ENCODE measurements at places on chromosomes 3 and 15. TPM values are rescaled to one million over a fixed set of nuclear protein-coding genes. Genes with fewer than 3 reads are reported as not detected.

DNA sequence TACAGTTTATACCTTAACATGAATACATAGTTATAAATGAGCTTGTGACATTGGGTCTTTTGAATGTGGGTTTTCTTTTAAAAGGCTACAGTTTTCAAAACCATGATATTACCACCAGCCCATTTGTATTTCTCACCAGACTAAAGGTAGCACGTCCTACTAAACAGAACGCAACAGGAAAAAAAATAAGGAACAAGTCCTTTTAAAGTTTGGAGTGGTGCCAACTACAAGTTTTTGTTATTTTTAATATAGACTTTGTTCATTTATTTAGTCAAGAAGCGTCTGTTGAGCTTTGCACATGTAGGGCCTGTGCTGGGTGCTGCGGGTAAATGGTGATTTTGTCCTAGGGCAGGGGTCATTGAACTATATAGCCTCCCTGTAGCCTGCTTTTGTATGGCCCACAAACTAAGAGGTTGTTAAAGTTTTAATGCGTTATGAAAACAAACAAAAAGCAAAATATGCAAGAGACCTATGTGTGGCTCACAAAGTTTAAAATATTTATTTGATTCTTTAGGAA, 164.4 kb downstream of the GHSR start:
- DNase-seq = no peak

DNA sequence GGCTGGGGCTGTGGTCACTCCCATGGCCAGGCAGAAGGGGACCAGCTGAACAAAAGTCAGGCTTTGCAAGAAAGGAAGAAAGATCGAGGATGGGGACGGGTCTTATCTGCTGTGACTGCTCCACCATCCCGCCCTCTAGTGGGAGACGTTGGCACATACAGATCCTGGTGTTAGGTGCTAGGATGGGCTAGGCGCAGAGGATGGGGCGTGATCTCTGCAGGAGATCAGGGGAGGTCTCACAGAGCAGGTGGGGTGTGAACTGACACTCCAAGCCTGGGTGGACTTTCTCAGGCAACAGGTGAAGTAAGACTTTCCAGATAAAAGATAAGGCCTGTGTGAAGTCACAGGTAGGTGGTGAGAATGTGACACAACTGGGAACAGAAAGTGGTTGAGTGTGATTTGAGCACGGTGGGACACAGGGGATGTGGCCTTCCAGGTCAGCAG, 141.9 kb upstream of the SMAD3 start:
- DNase-seq = peak; percentile 16

- DNase-seq = no peak
These were observed 111.5 kb downstream of the CFAP44 start for GRCh38 chr3:113329757-113330156.

GRCh38 chr15:89806559-89807550, 7.8 kb downstream of the ANPEP start:
- DNase-seq = no peak

- DNase-seq = no peak
These were observed 71.7 kb upstream of the ABHD2 start for GRCh38 chr15:89016549-89017041.

DNA sequence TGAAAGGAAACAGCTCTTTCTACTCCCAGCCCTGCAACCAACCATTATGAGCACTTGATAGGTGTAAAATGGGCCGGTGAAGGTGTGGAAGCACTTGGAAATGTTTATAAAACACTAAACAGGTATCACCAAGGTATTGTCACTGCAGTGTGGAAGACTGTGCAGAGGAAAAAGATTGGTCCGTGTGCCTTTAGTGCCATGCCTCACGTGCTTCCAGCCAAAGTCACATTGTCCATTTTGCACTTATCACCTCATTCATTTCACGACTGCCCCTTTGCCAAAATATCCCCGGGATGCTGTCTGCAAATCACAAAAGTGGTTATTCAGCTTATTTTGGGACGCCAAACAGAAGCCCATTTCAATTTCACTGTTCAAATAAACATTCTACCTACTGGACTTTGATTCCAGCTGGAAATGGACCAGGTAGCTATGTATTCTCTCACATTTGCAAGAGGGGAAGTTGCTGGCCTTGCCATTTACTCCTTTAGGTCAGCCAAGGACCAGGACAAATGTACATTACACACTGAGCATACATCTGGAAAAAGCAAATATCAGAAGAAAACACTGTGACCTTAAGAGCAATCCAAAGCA, 58.4 kb downstream of the ARRDC4 start:
- DNase-seq = no peak

- no peak for DNase-seq
These were observed 53.2 kb downstream of the ACAD9 start for GRCh38 chr3:128932516-128933212.

DNA sequence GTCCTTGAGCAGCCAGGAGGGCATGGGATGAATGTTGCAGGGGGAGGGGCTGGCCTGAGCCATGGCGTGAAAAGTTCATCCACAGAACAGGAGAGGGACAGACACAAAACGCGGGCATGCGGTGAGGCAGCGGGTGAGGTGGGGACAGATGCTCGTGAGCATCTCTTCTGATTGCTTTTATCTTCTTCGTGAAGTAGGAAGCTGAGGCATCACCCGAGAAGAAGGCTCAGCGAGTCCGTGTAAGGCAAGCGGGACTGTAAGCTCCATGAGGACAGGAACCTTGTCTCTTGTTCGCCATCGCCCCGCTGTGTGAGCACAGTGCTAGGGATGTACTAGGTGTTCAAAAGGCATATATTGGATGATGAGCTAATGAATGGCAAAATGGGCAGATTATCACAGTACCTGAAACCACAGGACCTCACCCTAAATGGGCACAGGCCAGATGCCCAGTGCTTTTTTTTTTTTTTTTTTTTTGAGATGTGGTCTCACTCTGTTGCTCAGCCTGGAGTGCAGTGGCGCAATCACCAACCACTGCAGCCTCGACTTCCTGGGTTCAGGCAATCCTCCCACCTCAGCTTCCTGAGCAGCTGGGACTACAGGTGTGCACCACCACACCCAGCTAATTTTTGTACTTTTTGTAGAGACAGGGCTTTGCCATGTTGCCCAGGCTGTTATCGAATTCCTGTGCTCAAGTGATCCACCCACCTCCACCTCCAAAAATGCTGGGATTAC, 46.8 kb downstream of the CPN2 start:
- no peak for DNase-seq

GRCh38 chr3:71587958-71588357, 4.4 kb upstream of the FOXP1 start:
- no peak for DNase-seq

CHP1 gene
- 41.6 TPM for total RNA-seq

SCN11A gene
- total RNA-seq = 0.07 TPM

Measured in CD8-positive, alpha-beta memory T cell (primary cell).